Endodermal cell (in vitro differentiated cells): ENCODE measurements at places on chromosomes 2 and 18.

- no peak overlapping the region for H3K27ac ChIP-seq
- no peak for DNase-seq
- H3K36me3 ChIP-seq, result no peaks in the 10 kb centered on the region
- peaks cover 12% of the 10 kb centered on the region for H3K4me1 ChIP-seq
- no peak overlapping the region for H3K4me3 ChIP-seq
Observed at GRCh38 chr2:162490761-162491470, 147.0 kb downstream of the GCA start.

GRCh38 chr2:165864296-165864695 is 70.2 kb upstream of the GALNT3 start:
- H3K27me3 ChIP-seq, result no peaks in the 10 kb centered on the region
- H3K36me3 ChIP-seq, result no peaks in the 10 kb centered on the region
- H3K4me1 ChIP-seq, result no peaks in the 10 kb centered on the region
- H3K27ac ChIP-seq, result peak overlapping the region; percentile 95
- DNase-seq, result no peak

GRCh38 chr2:236641051-236641726 is 71.6 kb downstream of the ACKR3 start:
- peak; percentile 27 for DNase-seq
- H3K27me3 ChIP-seq, result no peaks in the 10 kb centered on the region
- no peak overlapping the region for H3K4me3 ChIP-seq
- H3K27ac ChIP-seq, result no peak overlapping the region
- no peaks in the 10 kb centered on the region for H3K36me3 ChIP-seq

- no peak overlapping the region for H3K4me3 ChIP-seq
- no peaks in the 10 kb centered on the region for H3K27me3 ChIP-seq
- DNase-seq, result no peak
- H3K4me1 ChIP-seq, result peaks cover 8% of the 10 kb centered on the region
- no peak overlapping the region for H3K27ac ChIP-seq
Observed at GRCh38 chr2:217335341-217335966, 475.6 kb upstream of the TNP1 start.

GRCh38 chr18:8235894-8236293 is 373.3 kb upstream of the RAB12 start:
- H3K4me1 ChIP-seq, result peaks cover 7% of the 10 kb centered on the region
- H3K27me3 ChIP-seq, result no peaks in the 10 kb centered on the region
- H3K4me3 ChIP-seq, result peak overlapping the region; percentile 74
- no peak overlapping the region for H3K27ac ChIP-seq
- no peak for DNase-seq

DNA sequence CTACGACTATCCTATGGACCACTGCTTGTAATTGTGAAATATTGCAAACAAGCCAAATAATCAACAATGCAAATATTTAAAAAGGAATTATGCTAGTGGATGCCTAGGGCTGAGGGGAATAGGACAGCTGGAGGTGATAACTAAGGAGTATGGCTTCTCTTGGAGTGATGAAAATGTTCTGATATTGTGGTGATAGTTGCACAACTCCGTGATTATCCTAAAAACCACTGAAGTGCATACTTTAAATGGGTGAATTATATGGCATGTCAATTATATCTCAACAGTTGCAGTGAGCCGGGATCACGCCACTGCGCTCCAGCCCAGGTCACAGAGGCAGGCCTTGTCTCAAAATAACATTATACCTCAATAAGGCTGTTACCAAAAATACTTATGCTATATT is 125.1 kb upstream of the SH3BP4 start:
- no peaks in the 10 kb centered on the region for H3K4me1 ChIP-seq
- H3K27me3 ChIP-seq, result no peaks in the 10 kb centered on the region
- no peak overlapping the region for H3K27ac ChIP-seq
- H3K4me3 ChIP-seq, result no peak overlapping the region
- no peaks in the 10 kb centered on the region for H3K36me3 ChIP-seq

DNA sequence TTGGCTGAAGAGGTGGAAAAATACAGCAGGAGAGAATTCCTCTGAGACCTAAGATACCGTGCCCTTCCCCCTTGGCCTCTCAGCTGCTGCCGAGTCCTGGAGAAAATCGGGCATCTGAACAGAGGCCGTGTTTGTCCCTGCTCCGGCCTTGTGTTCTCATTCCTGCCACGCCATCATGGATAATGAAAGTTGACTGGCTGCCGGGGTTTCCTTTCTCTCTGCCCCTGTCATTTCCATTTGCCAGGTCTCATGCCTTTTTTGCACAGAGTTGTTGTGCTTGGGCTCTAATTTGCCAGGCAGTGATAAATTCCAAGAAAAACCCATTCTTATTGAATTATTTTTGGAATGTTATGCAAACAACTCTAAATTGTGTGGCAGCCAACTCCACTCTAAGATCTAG is 496.9 kb upstream of the TNP1 start:
- DNase-seq, result no peak
- H3K27me3 ChIP-seq, result no peaks in the 10 kb centered on the region
- H3K36me3 ChIP-seq, result no peaks in the 10 kb centered on the region
- H3K27ac ChIP-seq, result no peak overlapping the region
- no peak overlapping the region for H3K4me3 ChIP-seq
- peaks cover 33% of the 10 kb centered on the region for H3K4me1 ChIP-seq

GRCh38 chr2:135742325-135742757 is 686 bp downstream of the UBXN4 start:
- H3K4me1 ChIP-seq, result no peaks in the 10 kb centered on the region
- peaks cover 3% of the 10 kb centered on the region for H3K27me3 ChIP-seq
- no peak for DNase-seq
- peak overlapping the region; percentile 98 for H3K27ac ChIP-seq

DNA sequence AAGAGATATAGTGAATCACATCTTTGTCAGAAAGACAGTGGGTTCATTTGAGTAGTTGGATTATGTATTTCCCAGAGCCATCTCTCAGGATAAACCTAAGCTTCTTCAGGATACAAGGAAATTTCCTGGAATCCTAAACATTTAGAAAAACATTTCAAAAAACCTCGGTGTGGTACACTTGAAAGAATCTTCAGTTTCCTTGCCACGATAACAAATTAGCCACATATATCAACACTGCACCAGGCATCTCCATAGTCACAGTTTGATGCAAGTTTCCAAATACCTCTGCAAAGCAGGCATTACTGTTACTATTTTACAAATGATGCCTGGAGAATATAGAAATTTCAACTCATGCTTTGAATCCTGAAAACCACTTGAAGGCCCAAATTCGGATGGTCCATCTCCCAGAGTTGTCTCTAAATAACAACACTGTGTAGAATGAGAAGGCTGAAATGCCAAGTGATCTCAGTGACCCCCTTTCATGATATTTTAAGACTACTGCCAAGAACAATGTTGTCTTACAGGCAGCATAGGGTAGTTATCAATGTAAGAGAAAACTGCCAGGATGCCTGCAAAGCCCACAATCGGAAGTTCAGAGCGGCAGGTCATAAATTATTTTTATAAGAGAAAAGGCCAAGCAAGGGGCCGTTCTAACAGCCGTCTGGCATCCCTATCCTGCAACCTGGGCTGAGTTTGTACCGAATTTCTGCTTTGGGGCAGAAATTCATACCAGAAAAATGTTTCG is 307.9 kb downstream of the TXNL1 start:
- no peak overlapping the region for H3K27ac ChIP-seq
- peaks cover 9% of the 10 kb centered on the region for H3K27me3 ChIP-seq
- H3K36me3 ChIP-seq, result no peaks in the 10 kb centered on the region
- no peak overlapping the region for H3K4me3 ChIP-seq

DNA sequence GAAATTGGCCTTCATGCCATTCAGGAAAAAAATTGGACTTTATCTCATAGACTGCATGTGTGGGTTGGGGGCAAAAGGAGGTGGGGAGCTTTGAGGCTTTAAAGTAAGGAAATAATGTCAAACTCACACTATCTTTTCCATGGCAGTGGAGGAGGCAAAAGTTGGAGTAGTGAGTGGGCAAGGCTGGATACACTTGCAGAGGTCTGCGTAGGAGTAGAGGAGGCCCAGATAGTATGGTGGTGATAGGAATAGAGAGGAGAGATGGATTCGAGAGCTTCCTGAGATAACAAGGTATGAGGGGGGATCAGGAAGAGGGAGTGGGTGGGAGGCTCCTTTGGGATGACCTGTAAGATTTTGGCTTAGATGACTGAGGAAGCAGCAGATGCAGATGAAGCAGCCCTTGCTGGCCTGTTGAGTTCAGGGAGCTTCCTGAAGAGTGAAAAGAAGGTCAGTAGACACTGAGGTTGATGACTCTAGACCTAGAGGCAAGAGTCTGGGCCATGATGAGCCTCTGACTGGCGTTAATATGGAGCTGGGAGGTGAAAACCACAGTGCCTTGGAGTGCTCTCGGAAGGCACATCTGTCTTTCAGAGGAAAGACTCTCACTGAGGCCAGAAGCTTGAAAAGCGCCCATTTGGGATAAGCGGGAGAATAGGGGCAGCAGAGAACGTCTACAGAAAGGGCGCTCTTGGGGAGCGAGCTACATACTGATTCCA is 5.8 kb downstream of the UNC50 start:
- H3K4me3 ChIP-seq, result no peak overlapping the region
- H3K27ac ChIP-seq, result no peak overlapping the region
- DNase-seq, result no peak
- no peaks in the 10 kb centered on the region for H3K27me3 ChIP-seq

DNA sequence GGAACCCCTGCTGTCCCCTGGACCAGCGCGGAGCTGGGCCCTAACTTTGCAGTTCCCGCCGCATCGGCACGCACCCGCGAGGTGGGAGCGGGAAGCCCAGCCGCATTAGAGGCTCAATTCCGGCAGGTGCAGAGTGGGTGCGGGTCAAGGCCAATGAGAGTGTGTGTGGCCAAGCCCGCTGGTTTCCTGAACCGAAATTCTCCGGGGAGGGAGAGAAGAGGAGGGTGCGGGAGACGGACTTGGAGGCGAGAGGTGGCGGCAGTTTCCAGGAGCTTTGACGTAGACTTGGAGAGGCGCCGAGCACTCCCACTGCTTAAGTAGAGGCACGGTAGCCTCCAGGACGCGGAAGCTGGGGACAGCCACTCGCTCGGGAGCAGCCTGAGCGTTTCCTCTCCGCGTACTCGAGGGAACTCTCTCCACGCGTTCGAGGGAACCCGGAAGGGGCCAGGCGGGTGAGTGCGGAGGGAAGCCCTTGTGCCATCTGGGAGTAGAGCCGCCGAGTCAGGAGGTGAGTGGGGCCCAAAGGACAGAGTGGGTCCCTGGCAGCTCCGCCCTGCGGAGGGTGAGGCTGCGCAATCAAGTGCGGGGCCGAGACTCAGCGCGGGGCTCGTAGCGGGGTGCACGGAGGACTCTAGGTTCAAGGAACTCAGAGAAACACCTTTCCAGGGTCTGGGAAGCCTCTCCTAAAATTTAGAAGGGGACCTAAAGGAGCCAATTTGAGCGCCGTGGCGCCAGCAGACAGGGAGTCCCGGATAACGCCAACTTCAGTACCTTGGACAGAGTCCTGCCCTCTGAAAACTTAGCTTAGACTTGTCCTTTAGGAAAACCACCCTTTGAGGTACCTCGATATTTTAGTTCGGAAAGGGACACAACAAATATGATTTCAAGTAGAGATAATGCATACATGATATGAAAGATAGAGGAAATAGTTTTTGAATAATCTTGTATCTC is at the start of gene FAM237A:
Gene FAM237A (plus strand): TSS at position 413 of the 951 bp plus-strand sequence. CDS start 1,750 bp downstream, outside the sequence.
- DNase-seq, result peak; percentile 91
- H3K27me3 ChIP-seq, result peaks cover 80% of the 10 kb centered on the region
- no peak within 1 kb of the TSS for H3K27ac ChIP-seq
- H3K36me3 ChIP-seq, result no peaks in the 10 kb centered on the region
- H3K4me3 ChIP-seq, result peak within 1 kb of the TSS; percentile 82

- peak; percentile 78 for DNase-seq
- no peaks in the 10 kb centered on the region for H3K27me3 ChIP-seq
- H3K27ac ChIP-seq, result no peak overlapping the region
- no peaks in the 10 kb centered on the region for H3K36me3 ChIP-seq
- no peak overlapping the region for H3K4me3 ChIP-seq
- H3K4me1 ChIP-seq, result no peaks in the 10 kb centered on the region
Observed at GRCh38 chr2:121237980-121238665, 46.9 kb downstream of the TFCP2L1 start.

DNA sequence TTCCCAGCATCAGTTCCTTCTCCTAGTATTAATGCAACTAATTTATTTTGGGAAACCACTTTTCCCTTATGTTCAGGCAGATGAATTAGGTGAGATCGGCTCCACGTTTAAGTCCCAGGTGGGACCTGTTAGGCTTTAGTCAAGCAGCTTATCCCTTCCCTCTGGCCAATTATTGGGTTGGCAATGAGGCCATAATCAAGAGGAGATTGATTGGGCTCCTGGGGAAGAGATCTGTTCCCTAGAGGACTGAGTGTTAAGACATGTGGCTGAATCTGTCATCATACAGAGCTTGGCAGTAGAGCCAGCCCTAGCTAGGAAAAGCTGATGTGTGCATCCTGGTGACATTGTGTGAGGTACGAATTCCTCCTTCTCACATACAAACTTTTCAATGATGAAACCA is 104.4 kb downstream of the PTH2R start:
- DNase-seq, result no peak
- no peak overlapping the region for H3K27ac ChIP-seq
- H3K4me3 ChIP-seq, result no peak overlapping the region
- H3K27me3 ChIP-seq, result no peaks in the 10 kb centered on the region
- H3K36me3 ChIP-seq, result no peaks in the 10 kb centered on the region

GRCh38 chr2:55403256-55403998 is 16.2 kb downstream of the CCDC88A start:
- DNase-seq, result no peak
- no peak overlapping the region for H3K27ac ChIP-seq
- H3K27me3 ChIP-seq, result no peaks in the 10 kb centered on the region
- H3K4me3 ChIP-seq, result no peak overlapping the region

DNA sequence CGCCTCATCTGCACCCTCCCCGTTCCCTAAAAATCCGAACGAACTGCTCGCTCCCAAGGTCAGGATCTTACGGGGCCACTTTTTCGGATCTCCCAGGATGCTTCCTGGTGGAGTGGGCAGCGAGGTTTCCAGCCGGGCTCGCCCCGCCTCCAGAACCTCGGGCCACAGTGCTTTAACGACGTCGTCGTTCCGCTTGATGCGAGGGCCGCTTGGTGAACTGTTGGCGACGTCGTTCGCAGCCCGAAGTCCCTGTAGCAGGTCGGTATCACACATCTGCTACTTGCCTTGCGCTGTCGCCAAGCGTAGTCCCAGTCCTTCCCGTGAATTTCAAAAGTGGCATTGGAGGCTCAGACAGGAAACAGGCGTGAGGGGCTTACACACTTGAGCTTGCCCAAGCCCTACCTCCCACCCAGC is 15.3 kb downstream of the EVX2 start:
- H3K36me3 ChIP-seq, result no peaks in the 10 kb centered on the region
- H3K4me3 ChIP-seq, result no peak overlapping the region
- DNase-seq, result peak; percentile 64
- no peak overlapping the region for H3K27ac ChIP-seq
- peaks cover 80% of the 10 kb centered on the region for H3K27me3 ChIP-seq
